ENCODE measurements at places on chromosomes 7 and 10.

DNA sequence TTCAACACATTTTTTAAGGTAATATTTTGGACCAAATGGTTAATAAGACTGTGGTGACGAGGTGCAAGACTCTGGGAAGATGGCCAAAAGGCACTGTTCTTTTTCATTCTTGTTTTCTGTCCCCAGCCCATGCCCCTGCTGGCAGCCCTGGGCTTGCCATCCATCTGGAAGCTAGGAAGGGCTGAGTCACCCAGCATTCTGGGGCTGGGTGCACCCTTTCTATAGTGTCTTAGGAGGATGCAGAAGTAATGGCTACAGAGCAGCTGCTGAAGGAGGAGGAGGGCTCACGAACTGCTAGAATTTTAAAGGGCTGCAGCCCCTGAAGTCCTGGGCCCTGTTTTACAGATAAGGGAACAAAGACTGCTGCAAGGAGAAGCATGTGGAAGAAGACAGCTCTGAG lies 42.8 kb upstream of the ZNF32 start:
- no peak for DNase-seq

DNA sequence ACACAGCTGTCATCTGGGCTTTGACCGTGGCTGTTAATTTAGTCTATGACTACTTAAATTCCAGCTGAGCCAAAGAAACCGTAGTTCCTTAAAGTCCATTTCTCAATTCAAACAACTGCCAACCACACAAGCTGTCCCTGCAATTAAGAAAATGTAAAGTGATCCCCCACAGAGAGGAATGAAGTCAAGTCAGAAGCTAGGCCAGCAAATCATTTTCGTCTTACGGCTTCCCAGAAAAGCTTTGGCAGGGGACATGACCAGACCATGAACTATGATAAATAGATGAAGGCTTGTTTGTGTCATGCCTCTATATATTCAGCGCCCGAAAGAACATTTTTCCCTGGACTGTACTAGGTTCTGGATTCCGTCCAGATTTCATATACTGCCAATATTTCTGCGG lies 54.6 kb downstream of the HACD1 start:
- no peak for DNase-seq

- no peak for DNase-seq
Observed at GRCh38 chr10:48633381-48634197, 28.7 kb upstream of the ARHGAP22 start.

DNA sequence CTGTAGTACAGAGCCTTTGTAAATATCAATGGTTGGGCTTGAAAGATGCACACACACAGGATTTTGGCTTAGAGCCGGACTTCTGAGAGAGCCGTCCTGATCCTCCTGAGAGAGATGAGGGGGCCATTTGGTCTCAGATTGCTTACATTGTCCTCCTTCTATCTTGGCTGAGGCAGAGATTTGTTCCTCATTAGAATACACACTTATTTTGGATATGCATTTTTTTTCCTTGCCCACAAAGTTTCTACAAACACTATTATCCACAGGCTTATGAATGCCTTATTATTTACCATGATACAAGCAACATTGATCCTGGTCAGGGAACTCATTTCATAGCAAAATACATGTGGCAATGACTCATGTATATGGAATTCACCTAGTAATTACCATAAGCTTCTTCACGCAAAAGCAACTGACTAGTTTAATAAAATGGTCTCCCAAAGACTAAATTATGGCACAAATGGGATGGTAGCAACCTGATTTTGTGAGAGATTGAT lies 175.3 kb downstream of the MDFIC start:
- no peak for DNase-seq

GRCh38 chr7:156157409-156158012 lies 345.2 kb upstream of the SHH start:
- DNase-seq: no peak

- DNase-seq: no peak
Observed at GRCh38 chr10:628386-629045, 61.0 kb downstream of the DIP2C start.

GRCh38 chr7:33448035-33448434 lies 318.7 kb downstream of the BBS9 start:
- no peak for DNase-seq

GRCh38 chr7:135168001-135168400 lies 2.5 kb downstream of the CYREN start:
- DNase-seq: no peak

DNA sequence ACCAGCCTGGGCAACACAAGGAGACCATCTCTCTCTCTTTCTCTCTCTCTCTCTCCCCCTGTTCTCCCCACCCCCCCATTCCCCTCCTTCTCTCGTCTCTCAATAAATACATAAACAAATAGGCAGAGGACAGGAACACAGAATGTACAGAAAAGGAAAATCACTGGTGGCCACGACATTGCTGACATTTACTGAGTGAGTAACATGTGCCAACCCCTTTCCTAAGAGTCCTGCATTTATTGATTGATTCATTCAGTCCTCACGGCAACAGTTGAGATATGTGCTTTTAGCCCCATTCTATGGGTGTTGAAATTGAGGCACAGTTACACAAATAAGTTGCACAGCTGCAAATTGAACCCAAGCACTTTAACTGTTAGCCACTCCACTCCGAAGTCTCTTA lies 114.3 kb upstream of the SAMD8 start:
- no peak for DNase-seq

- no peak for DNase-seq
Observed at GRCh38 chr7:116591202-116592040, 66.6 kb downstream of the CAV1 start.

DNA sequence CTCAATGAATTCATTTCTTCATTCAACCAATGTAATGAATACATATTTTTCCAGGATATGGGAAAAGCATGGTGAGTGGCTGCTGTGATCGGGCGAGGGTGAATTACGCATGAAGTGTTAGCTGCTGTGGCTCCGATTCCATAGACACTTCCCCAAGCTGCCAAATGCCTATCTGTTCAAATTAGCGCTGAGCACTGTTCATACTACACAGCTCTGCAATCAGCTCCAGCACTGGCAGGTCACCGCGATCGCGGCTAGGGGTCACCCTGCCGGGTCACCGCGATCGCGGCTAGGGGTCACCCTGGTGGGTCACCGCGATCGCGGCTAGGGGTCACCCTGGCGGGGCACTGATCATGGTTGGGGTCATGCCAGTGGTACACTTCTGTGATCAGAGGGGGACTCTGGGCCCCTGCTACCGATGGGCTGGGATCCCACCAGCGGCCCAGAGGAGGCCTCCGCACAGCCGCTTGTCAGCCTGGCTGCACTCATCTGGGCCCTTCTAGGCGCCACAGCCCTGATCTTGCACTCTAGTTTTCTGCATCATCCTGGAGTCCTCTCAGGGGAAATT lies 49.3 kb downstream of the JAKMIP3 start:
- DNase-seq: no peak

DNA sequence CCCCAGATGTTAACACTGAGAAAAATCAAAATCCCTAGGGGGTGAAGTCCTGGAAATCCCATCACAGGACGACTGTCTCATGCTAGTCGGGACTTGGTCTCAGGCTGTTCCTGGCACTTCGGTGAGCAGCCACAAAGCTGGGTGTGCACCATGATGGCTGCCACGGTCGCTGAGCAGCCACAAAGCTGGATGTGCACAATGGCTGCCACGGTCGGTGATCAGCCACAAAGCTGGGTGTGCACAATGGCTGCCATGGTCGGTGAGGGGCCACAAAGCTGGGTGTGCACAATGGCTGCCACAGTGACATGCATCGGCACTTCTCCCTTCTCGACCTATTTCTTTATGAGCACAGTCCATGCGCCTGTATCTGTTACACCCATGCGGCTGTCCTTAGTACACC lies 505.1 kb downstream of the TCERG1L start:
- DNase-seq: no peak

- DNase-seq: no peak
Observed at GRCh38 chr7:142511374-142511773, 237.9 kb upstream of the PRSS1 start.

- DNase-seq: no peak
Observed at GRCh38 chr10:131355881-131356280, 44.4 kb upstream of the TCERG1L start.

DNA sequence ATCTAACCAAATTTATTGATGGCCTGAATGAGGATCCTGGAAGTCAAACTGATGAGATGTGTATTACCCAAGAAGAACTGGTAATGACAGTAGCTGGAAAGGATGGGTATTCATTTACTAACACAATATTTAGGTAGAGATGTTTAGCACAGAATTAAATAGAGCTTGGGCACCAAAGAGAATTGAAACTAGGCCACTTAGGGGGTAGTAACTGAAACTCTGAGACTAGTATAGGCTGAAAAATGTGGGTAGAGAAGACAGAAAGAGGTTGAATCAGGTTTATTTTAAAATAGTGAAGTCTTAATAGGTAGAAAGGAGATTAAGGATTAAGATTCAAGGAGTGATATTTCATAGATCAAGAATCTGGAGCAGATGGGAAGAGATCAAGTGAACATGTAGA lies 155.8 kb downstream of the MLLT10 start:
- no peak for DNase-seq

DNA sequence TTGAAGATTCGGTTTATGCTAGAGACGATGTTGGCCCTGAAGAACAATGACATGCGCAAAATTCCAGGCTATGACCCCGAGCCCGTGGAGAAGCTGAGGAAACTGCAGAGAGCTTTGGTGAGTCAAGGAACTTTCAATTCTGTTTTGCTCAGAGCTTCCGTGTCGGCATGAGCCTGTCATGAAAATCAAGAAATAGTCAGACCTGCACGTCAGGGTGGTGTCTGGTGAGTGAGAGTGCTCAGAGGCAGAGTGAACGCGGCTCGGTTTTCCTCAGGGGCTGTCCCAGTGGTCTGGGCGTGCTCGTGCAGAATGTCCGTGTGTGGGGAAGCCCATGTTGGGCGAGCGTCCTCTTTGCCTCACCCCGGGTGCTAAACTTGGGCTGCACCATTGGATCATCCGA lies 12.6 kb downstream of the NOM1 start:
- no peak for DNase-seq

GRCh38 chr10:95741807-95742467 lies 14.0 kb upstream of the ENTPD1 start:
- DNase-seq: no peak

DNA sequence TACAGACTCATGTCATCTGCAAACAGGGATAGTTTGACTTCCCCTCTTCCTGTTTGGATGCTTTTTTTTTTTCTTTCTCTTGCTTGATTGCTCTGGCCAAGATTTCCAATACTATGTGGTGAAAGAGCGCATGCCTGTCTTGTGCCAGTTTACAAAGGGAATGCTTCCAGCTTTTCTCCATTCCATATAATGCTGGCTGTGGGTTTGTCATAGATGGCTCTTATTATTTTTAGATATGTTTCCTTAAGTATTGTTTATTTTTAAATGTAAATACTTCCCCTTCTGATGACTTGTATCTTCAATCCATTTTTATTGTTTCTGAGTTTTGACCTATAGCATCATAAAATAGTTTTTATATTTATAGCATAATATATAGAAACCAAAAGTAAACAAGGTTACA lies 17.9 kb downstream of the FAM237B start:
- no peak for DNase-seq

DNA sequence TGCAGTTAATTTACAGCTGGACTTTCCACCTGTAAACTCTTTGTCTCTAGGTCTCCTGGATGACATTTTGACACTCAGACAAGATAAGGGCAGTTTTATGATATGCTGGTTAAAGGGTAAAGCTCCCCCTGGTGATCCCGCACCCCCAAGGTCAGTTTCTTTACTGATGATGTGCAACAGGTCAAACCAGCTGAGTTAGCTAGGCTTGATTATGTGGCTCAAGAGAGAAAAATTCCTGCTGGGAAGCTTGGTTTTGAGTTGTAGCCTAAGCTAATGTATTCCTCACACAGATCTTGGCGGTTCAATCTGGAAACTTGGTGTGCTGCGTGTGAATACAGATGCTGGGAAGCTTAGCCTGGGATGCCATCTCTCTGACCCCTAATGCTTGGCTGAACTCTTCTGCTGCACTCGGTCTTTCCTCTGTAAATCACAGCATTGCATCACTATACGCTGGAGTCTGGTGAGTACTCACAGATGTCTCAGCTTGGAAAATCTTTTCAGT lies 11.4 kb upstream of the AKR1D1 start:
- no peak for DNase-seq

GRCh38 chr7:76294344-76295024 lies 8.0 kb upstream of the HSPB1 start:
- no peak for DNase-seq

GRCh38 chr10:75208181-75208580 lies 2.4 kb upstream of the VDAC2 start:
- DNase-seq: no peak

GRCh38 chr7:484356-485101 lies 35.1 kb downstream of the PDGFA start:
- DNase-seq: no peak

- DNase-seq: peak; percentile 12
Observed at GRCh38 chr10:103917302-103918052, 507 bp downstream of the STN1 start.

GRCh38 chr7:134362587-134363483 lies 46.1 kb upstream of the SLC35B4 start:
- DNase-seq: no peak

- DNase-seq: no peak
Observed at GRCh38 chr10:31064348-31064747, 32.7 kb upstream of the ZNF438 start.

DNA sequence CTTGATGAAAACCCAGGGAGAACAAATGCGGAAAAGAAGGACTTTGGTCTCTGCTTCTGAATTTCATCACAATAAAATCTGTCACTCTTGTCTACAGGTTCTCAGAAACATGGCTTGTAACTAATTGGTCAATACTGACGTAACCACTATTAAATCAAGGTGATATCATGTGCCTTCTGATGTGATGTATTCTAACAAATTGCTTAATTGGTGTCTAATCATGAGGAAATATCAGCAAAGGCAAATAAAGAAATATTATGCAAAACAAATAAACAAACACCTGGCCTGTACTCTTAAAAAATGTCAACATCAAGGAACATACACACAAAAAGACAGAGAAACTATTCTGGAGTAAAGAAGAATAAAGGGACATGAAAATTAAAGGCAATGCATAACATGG lies 1165.0 kb downstream of the NXPH1 start:
- no peak for DNase-seq

GRCh38 chr7:106448992-106449859 lies 164.4 kb upstream of the NAMPT start:
- no peak for DNase-seq

- DNase-seq: no peak
Observed at GRCh38 chr7:99525713-99526440, 21.4 kb downstream of the ZKSCAN5 start.
